ENCODE measurements at places on chromosomes 5 and 9.

- DNase-seq = peak; percentile 47
Measured at GRCh38 chr9:122053064-122053463, 40.0 kb downstream of the TTLL11 start.

DNA sequence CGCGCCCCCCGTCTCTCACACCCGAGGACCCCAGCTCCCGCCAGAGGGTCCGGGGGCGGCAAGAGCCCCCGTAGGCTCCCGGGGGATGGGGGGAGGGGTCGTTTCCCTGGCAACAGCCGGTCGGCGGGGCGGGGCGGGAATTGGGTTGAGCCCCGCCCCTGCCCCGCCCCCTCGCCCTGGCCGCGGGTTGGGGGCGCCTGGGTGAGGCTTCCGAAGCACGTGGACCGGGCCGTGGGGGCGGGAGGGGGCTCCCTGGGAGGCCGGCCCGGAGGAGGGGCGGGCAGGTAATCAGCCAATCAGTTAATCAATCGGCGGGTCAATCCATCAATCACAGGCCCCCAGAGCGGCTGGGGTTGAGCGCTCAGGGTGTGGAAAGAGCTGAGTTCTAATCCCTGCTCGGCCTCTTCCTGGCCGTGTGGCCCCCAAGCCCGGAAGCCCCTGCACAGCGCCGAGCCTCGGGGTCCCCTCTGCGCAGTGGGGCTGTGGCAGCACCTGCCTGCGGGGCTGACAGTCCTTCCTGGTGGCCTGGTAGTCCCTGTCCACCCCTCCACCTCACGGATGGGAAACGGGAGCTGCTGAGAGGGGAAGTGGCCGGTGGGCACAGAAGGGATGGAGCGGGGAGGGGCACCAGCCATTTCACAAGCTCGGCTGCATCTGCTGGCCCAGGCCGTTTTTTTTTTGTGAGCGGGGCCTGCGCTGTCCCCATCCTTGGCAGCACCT lies 174.2 kb upstream of the IER5L start:
- peak; percentile 57 for DNase-seq

DNA sequence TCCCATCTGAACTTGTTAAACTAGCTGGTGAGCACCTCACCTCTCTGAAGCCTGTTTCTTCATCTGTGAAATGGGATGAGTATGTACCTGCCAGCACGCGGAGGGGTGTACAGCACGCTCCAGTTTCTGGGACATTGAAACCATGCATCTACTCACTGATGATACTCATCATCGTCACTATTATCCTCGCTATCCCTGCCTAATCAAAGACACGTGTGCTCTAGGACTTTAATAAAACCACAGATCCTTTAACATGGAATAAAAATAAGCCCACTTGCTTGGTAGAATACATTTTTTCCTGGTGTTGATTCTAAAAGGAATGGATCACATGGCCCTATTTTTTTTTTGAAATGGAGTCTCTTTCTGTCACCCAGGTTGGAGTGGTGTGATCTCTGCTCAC lies 37.3 kb upstream of the POMT1 start:
- DNase-seq = peak; percentile 53

GRCh38 chr5:150307617-150308426 lies 5.1 kb upstream of the ARSI start:
- DNase-seq = no peak

GRCh38 chr5:25552871-25553481 lies 908.2 kb upstream of the CDH10 start:
- DNase-seq = no peak

- DNase-seq = no peak
Measured at GRCh38 chr5:149496166-149496565, 55.1 kb downstream of the CSNK1A1 start.

GRCh38 chr5:103461243-103461642 lies 101.3 kb downstream of the NUDT12 start:
- DNase-seq = peak; percentile 75

- DNase-seq = no peak
Measured at GRCh38 chr9:133493845-133494540, 15.1 kb upstream of the SLC2A6 start.

GRCh38 chr5:166768536-166768935 lies 1522.9 kb upstream of the WWC1 start:
- DNase-seq = peak; percentile 3

- DNase-seq = no peak
Measured at GRCh38 chr9:131277287-131277909, 1.1 kb upstream of the FAM78A start.

DNA sequence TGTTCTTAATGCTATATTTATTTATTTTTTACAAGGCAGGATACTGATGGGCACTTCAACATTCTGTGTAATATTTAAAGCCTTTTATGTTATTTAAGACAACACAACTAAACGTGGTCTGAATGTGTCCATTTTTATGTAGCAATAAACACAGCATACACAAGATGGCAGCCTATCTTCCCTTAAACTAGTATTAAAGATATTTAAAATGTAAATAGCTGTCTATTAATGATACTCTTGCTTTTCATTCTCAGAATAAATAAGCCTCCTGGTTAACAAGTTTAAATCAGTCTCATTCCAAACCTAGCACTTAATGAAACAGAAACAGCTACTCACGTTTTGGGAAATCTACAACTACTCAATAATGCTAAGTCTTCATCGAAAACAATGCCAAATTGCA lies 315.7 kb downstream of the MCTP1 start:
- peak; percentile 14 for DNase-seq

GRCh38 chr5:122967625-122968024 lies 68.9 kb downstream of the PPIC start:
- no peak for DNase-seq

- DNase-seq = no peak
Measured at GRCh38 chr5:34584165-34584564, 72.0 kb upstream of the RAI14 start.

- no peak for DNase-seq
Measured at GRCh38 chr5:75568202-75568601, 43.1 kb upstream of the ANKDD1B start.

GRCh38 chr9:13388157-13388556 lies 108.7 kb upstream of the MPDZ start:
- DNase-seq = peak; percentile 86

DNA sequence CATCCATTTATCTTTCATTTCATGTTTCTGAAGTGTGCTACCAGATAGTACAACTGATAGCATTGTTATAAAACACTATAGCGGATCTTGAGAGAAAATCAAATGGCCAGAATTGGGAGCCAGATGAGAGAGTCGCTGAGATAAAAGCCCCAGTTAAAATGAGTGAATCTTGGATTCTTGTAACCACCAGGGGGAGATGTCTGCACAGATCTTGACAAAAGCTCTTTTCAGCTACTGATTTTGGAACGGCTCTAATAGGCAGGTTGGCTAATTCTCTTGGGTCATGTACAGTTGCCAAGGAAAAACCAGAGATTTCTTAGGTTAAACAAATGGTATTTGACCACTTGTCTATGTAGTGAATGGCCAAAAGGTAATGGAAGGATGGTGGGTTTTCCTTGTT lies 21.7 kb downstream of the F2RL2 start:
- DNase-seq = peak; percentile 72

- DNase-seq = no peak
Measured at GRCh38 chr5:6792911-6793471, 79.8 kb downstream of the TENT4A start.

DNA sequence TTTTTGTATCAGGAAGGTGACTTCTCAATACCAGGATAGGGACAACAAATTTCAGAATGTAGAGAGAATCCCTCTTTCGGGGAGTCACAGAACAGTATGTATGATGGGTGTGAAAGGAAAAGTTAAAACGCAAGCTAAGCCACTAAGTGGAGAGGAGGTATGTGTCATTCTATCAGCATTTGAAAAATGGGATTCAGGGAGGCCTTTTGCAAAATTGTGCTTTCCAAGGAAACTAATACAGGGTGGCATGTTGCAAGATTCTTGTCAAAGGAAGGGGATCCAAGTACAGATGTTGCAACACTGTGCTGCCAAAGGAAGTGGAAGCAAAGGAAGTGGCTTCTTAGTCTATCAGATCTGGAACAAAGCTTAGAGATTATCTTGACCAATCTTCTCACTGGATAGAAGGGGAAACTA lies 12.6 kb upstream of the TNIP1 start:
- peak; percentile 96 for DNase-seq

DNA sequence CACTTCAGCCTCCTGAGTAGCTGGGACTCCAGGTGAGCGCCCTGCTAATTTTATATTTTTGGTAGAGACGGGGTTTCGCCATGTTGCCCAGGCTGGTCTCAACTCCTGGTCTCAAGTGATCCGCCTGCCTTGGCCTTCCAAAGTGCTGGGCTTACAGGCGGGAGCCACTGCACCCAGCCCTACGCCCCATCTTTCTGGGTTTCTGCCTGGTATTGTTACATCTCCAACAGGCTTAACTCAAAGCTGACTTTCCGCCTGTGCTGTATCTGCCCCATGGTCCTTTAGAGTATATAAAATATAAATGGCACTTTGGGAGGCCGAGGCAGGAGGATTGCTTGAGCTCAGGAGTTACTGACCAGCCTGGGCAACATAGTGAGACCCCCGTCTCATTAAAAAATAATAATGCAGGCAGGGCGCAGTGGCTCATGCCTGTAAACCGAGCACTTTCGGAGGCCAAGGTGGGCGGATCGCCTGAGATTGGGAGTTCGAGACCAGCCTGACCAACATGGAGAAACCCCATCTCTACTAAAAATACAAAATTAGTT lies 36.5 kb upstream of the GLDC start:
- DNase-seq = no peak

DNA sequence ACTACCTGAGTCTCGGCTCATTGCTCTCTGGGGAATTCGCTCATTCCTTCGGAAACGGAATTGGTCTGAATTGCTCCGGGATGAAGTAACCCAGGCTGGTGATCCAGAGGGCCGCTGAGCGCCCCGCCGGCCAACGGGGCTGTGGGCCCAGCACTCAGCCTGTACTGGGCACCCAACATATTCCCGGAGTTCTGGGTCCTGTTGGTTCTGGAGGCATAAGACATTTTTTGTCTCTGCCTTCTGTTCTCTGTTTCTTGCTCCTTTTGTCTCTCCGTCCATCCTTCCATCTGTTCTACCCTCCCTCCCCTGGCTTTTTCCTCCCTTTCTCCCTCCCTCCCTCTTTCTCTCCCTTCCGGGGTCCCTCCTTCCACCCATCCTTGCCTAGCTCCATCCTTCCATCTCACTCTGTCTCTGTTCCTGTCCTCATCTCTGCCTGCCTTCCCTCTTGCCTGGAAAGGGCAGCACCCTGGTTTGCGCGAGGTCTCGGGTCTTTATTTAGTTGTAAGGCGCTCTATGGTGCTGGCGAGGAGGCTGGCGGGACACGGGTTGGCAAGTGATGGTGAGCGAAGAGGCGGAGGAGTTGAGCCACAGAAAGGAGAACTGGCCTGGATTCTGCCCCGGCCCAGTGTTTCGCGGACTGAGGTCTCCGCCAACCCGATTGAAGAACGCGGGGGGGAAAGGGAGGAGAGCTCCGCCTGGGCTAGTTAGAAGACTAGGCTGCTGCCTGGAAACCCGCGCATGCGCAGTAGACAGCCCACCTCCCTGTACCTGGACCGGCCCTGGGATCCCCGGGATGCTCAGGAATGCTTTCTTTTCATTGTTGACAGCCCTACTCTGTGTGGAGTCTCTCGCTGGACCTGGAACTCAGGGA lies 1468.0 kb downstream of the FOXD4L5 start:
- peak; percentile 83 for DNase-seq

DNA sequence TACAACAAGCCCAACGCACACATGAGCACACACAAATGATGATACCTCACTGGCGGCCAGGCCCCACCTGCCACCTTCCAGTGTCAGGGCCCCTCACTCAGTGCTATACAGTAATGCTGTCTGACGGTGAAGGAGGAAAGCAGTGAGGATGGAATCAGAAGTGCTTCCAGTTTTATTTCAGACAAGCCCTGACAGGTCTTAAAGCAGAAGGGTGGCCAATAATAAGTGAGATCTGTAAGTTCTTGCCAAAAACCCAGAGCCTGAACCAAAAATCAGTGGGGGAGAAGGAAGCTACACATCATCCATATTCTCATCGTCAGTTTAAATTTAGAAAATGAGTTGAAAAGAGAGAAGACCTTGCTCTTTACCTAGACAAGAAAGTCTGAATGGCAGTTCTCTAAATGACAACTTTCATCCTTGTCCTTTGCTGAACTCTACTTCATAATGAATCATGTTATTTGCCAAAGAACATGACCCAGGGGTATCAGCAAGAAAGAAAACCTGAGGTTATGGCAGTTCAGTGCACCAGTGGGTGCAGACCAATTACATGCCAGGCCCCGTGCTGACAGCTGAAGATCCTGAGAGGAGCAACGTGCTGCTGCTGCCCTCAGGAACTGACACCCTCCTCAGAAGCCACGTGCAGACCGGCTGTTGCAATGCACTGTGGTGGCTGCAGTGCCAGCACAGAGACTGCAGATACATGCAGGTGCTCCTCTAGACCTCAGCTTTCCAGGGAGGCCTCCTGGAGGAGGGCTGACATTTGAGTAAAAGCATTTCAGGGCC lies 118.7 kb downstream of the DROSHA start:
- peak; percentile 9 for DNase-seq

GRCh38 chr5:117245130-117245529 lies 670.5 kb upstream of the SEMA6A start:
- no peak for DNase-seq

- DNase-seq = no peak
Measured at GRCh38 chr5:156974328-156974727, 11.3 kb upstream of the TIMD4 start.

DNA sequence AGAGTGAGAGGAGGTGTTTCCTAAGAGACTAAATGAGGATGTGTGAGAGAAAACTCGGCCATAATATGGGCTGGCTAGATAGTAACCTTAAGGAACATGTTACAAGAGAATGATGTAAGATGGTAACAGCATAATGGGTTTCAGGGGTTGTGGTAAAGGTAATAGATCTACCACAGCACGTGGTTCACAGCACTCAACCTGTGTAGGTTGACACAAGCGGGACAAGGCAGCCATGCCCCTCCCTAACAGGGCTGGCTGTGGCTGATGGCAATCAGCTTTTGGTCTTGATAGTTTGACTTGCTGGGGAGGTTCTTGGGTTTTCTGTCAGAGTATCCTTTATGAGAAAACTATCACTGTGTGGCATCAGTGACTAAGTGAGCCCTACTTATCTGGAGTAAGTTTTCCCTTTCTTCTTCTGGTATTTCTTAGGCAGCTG lies 138.6 kb downstream of the TRIO start:
- no peak for DNase-seq

GRCh38 chr5:42655982-42656650 lies 100.5 kb upstream of the CCDC152 start:
- DNase-seq = peak; percentile 3

DNA sequence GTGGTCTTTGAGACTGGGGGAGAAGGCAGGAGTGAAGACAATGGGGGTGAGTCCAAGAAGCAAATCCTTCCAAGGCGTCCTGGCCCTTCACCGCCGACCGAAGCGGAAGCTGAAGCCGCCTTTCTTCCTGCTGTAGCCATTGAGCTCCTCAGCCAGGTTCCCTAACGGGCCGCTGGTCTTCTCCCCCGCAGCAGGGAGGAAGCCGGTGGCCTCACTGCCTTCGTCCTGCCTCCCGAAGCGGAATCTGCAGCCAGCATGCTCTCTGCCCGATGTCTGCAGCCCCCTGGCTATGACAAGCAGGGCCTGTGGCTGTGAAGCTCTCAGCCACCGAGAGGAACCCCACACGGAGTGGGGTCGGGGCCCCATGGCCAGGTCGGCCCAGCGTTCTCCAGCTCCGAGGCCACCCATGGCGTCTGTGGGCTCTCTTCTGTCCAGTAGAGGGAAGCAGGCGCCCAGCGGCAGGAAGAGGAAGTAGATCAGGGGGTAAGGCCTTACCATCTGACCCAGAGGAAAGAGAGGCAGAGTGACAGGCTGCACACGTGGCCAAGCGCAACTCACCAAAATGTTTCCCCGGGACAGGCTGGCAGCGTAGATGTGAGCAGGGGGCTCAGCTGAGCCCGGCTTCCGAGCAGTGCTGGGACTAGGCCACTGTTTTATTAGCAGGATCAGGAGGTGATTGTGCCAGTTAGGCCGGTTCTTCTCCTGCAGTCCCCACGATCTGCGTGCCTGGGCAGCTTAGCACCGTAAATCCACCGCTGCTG lies 3.1 kb downstream of the QRFP start:
- no peak for DNase-seq
